ENCODE measurements at places on chromosomes 2 and 18. TPM values are rescaled to one million over a fixed set of nuclear protein-coding genes. Genes with fewer than 3 reads are reported as not detected.

C1GALT1C1L gene
- under 0.01 TPM for total RNA-seq

RIT2 gene
- not detected for total RNA-seq

SLC38A11 gene
- not detected for total RNA-seq

RETSAT gene
- 130 TPM for total RNA-seq

SANBR gene
- 13.6 TPM for total RNA-seq

MYL12B gene
- 237 TPM for total RNA-seq

MBOAT2 gene
- 22.4 TPM for total RNA-seq

SAG gene
- not detected for total RNA-seq

SLC23A3 gene
- 1.1 TPM for total RNA-seq

IKZF2 gene
- total RNA-seq, result 3.8 TPM

TMEM178A gene
- total RNA-seq, result not detected

RANBP2 gene
- total RNA-seq, result 96.0 TPM

CDH20 gene
- not detected for total RNA-seq

DAW1 gene
- total RNA-seq, result under 0.01 TPM

ADRA2B gene
- total RNA-seq, result under 0.01 TPM

SIX3 gene
- total RNA-seq, result not detected

HEATR5B gene
- 23.3 TPM for total RNA-seq

ST6GAL2 gene
- not detected for total RNA-seq

POMC gene
- 3.1 TPM for total RNA-seq
